Occipital lobe (tissue), 3 donors: ENCODE measurements at places on chromosomes 5 and 9. TPM values are rescaled to one million over a fixed set of nuclear protein-coding genes. Genes with fewer than 3 reads are reported as not detected.

DNA sequence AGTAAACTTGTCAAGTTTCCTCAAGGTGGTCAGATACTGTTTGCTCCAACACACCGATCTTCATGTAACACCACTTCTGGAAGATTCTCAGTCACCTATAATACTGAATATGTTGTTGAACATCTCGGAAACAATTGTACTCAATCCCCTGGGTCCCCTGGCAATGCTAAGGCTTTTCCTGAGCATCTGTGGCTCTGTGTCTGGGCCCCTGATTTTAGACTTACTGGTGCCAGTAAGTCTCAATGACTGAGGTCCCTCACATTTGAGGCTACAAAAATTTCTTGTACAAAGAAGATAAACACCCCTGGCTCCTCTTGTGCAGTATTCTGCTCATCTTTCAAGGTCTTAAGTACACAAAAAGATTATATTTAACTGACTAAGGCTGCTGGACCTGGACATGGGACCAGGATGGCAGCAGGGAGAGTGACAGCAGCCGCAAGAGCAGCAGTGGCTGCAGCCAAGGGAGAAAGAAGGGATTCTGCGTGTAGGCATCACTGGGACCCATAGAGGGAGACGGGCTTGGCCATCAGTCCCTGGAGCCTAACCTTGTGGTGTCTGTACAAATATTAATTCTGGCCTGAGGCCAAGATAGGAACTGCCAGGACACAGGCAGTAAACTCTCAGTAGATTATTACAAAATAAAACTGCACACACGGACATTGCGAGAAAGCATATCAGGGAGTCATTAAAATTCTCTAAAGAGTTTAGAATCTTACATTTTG, 49.0 kb upstream of the TNPO1 start:
- DNase-seq: no peak

- DNase-seq: no peak
Measured at GRCh38 chr5:165263536-165263935, 1758.1 kb downstream of the MAT2B start.

DNA sequence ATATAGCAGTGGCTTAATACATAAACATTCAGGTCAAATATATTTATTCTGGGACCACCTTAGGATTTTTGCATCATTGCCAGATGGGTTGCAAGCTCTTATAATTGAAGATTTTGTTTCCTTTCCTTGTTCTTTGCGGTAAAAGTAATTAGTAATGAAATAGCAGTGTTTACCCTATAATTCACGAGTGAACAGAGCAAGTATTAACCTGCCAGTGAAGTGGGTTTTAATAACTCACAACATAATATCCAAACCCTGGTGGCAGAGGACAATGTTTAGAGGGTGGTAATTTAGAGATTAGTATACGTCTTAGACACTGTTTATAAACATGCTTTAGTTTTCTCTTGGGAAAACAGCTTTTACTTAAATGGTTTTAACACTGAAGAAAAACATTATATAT, 11.8 kb downstream of the ARL14EPL start:
- DNase-seq: no peak

Gene SLC9A3
- total RNA-seq: 1.4 TPM

- no peak for DNase-seq
Measured at GRCh38 chr9:112873773-112874405, 16.8 kb downstream of the SLC46A2 start.

Gene RNF208
- total RNA-seq: 1.4 TPM

- DNase-seq: no peak
Measured at GRCh38 chr9:132768932-132769905, 99.0 kb downstream of the GTF3C4 start.

DNA sequence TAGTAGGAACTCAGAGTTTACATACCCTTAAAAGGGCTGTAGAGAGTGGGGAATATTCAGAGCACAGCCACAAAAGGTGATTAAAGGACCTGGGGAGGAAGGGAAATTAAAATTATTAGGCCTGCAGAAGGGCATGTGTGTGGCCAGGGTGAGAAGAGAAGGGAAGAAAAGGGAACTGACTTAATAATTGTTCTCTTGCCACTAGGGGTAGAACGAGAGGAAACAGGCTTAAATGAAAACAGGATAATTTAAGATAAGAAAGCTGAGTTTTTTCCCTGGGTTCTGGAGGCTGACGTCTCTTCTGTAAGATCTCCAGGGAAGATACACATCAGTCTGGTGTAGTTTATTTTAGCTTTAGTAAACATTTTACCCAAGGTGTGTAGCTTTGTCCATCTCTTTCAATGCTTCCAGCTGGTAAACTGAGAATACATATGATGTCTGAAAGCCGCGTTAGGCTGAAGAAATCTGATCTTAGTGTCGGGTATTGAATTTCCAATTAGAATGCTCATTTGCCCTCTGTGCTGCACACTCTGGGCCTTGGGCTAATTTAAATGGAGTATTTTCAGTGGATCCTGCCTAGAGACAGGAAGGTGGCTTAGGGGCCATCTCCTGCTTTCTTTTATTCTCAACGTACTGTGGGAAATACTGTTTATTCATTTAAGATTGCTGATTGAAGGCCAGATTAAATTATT, 416.8 kb downstream of the TMEM38B start:
- no peak for DNase-seq

DNA sequence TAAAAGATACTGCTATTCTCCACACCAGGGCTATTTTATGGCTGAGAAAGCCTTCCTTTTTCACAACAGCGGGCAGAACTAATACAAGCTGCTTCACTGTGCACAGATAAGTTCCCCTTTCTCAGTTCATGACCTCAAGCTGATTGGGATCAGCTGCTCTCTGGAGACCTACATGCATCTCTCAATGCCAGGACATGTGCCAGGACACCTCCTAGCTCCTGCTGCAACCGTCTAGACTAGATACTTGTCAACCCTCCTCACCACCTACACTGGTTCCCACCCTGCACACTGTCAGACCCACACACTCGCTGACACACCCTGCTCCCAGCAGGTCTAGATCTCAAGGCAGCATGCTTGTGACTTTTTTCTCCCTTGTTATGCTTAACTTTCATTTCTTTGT, 39.8 kb downstream of the STARD4 start:
- no peak for DNase-seq

GRCh38 chr5:71475788-71476384, 20.4 kb downstream of the BDP1 start:
- DNase-seq: no peak

DNA sequence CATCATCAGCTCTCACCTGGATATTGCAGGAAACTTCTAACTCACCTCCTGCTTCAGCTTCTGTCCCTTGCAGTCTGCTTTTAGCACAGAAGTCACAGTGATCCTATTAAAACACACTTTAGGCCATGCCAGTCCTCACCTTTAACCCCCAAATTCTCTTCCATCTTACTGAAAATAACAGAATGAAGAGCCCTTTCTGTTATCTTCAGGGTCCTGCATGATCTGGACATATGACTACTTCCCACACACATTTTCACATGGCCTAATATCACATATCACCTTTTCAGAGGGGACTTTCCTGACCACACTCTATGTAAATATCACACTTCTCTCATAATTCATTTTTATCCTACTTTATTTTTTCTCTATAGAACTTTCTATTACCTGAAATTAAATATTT, 550.6 kb upstream of the CLINT1 start:
- no peak for DNase-seq

Gene PCDHA3
- 21.2 TPM for total RNA-seq

Gene NSA2
- 56.3 TPM for total RNA-seq

- DNase-seq: no peak
Measured at GRCh38 chr5:108822211-108822947, 74.7 kb downstream of the FER start.

Gene GABRP
- not detected for total RNA-seq

GRCh38 chr9:9914174-9914573, 698.6 kb downstream of the PTPRD start:
- DNase-seq: no peak

Gene ZNF879
- 18.1 TPM for total RNA-seq

GRCh38 chr5:10639846-10640368, 76.0 kb downstream of the ANKRD33B start:
- no peak for DNase-seq

- no peak for DNase-seq
Measured at GRCh38 chr9:86721843-86722705, 225.2 kb downstream of the GAS1 start.

DNA sequence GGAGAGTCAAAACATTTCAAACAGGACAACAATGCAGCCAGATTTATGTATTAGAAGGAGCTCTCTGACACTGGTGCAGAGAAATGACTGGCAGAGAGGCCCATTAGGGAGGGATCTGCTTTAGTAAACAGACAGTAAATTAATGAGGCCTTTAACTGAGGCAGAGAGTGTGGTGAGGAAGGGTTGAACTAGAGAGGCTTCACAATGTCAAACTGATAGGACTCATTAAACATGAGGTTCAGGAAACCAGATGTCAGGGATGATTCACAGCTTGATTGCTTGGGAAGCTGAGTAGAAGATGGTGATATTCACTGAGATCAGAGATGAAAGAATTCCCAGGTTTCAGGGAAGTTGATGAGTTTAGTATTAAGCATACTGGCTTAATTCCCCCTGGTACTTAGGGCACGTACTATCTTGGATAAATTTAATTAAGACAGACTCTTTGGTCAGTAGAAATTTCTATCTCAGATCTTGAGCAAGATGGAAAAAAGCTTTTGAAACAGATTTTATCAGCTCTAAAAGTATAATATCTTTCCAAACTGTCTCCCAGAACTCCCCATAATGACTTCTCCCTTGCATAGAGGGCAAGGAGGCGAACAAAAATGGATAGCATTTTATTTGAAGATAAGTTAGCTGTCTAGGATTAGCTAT, 8.6 kb upstream of the MUSK start:
- no peak for DNase-seq

Gene SPATA6L
- 10.9 TPM for total RNA-seq

GRCh38 chr5:126658561-126658960, 57.8 kb downstream of the PHAX start:
- DNase-seq: no peak

Gene ADAMTS19
- total RNA-seq: 4.2 TPM

Gene COL15A1
- 12.5 TPM for total RNA-seq

GRCh38 chr5:133556551-133556950, 55.8 kb downstream of the FSTL4 start:
- DNase-seq: no peak

Gene LRRTM2
- 104 TPM for total RNA-seq

GRCh38 chr9:12790001-12790400, 15.2 kb downstream of the LURAP1L start:
- no peak for DNase-seq

- no peak for DNase-seq
Measured at GRCh38 chr9:36127652-36128244, 8.8 kb upstream of the GLIPR2 start.

Gene FABP6
- 1.4 TPM for total RNA-seq

Gene NEUROG1
- total RNA-seq: 1.1 TPM

Gene FOXD4L6
- total RNA-seq: 0.31 TPM

Gene TEK
- total RNA-seq: 8.0 TPM

Gene PCDHGB6
- 12.8 TPM for total RNA-seq

Gene SMIM33
- total RNA-seq: not detected
